ENCODE measurements at places on chromosomes 2 and 18.

DNA sequence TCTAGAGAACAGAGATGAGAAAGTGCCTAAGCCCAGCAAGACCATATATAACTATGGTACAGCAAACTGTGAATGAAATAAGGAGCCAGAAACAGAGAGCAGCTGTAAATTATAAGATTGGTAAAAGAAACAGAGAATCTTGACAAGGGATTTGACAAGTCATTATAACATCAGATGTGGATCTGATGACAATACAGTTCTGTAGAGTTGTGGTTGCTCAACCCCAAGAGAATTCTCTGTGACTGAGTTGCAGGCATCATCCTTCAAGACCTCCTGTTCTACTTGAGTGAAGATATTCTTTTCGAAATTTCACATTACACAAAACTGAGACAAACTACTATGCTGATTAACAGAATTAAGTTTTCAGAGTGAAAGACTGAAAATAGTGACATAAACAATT, 343.1 kb upstream of the SLC39A10 start:
- no peak for DNase-seq

DNA sequence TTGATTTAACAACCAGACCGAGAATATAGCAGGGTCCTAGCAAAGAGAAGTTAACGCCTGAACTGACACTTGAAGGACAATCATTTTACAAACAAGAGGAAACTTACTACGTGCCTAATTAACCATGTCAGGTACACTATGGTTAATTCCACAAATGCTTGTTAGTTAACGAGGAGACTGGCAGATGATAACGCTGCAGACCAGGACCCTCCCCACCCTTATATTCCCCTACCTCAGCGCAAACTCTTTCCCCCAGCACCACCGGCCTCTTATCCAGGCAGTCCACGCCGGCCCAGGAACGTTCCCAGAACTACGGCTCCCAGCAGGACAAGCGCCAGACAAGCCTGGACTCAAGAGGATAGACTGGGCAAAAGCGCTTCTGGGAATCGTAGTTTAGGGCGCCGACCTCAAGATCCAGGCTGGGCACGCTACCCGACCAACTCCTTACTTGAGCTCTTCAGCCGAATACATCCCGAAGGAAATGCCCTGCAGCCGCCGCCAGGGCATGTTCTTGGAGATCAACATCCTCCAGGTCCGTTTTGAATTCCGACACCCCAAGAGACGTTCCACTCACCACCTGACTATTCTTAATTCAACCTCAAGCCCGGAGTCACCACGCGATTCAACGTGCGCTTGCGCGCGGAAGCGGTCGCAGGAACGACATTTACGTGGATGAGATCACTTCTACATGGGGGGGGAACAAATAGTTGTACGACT, at the start of gene POLR1A:
Gene POLR1A (minus strand): TSS at position 635 of the 717 bp plus-strand sequence. CDS start 110 bp downstream, at position 525.
- DNase-seq: peak; percentile 94

DNA sequence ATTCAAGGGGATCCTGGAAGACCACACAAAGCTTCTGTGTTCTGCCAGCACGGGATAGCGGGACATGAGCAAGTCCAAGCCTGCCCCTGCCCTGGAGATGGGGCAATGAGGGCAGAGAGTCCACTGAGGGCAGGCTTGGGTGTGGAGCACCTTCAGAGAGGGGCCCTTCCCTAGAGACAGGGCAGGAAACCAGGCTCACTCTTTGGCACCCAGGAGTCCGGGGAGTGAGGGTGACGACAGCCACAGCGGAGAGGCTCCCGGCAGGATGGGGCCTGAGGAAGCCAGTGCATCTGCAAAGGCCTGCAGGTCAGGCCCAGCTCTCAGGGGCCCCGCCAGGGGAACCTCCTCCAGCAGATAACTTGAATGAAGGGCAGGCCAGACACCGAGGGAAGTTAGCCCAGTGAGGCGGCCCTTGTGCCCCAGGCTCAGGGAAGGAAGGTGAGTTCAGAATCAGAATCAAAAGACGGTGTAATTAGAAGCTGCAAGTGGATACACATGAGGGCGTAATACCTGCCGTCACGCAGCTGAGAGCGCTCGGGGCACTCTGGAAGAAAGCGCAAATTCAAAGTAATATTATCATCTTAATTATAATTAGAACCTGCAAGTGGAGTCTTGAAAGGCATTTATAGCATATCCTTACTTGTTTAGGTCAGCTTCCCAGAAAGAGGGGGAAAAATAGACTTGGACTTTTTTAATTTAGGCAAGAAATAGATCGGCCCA, 142.6 kb upstream of the LGALSL start:
- DNase-seq: no peak

- DNase-seq: peak; percentile 22
These were observed 19.7 kb downstream of the CLUL1 start for GRCh38 chr18:616380-616995.

DNA sequence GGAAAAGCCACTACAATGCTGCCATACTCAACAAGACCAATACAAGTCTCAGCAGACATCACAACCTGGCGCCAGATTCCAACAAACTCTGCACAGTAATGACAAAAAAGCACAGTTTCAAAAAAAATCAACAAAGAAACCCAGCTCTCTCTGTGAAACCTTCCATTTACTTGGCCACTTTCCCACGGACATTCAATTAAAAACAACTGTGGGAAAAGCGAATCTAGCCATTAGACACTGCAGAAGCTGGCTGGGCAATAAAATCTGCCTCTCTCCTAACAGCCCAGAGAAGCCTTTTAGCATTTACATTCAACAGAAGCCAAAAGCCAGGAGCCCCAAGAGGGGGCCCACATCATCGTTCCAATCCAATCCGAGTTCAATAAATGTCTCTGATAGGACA, 128.9 kb downstream of the HDAC4 start:
- DNase-seq: no peak

GRCh38 chr18:54086046-54086802, 138.2 kb downstream of the MBD2 start:
- DNase-seq: no peak

GRCh38 chr2:17689010-17689409, 64.6 kb downstream of the SMC6 start:
- DNase-seq: no peak

DNA sequence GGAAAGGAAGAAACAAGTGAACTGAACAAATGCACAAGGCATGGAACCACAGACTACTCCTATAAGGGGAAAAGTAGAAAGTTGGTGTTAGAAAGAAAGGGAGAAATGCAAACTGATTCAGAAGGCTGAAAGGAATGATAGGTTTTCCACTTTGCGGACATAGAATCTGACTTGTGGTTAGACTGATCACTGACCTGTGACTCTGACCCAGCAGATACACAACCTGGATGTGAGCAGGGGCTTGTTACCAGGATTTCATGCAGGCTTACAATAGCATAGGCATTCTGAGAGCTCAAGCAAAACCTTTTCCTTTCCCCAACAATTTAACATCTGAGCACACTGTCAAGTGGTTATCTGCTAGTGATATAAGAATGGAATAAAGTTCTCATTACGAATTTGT, 237.0 kb upstream of the CDH20 start:
- no peak for DNase-seq

- DNase-seq: no peak
These were observed at the start of gene PSD4 for GRCh38 chr2:113173542-113174375. Gene PSD4, plus strand, starts transcription at chr2:113173971. Its CDS starts 8,486 bp downstream, at chr2:113182457.

GRCh38 chr18:6616981-6617380, 112.5 kb upstream of the ARHGAP28 start:
- no peak for DNase-seq

GRCh38 chr2:117718048-117718447, 96.4 kb upstream of the DDX18 start:
- no peak for DNase-seq

DNA sequence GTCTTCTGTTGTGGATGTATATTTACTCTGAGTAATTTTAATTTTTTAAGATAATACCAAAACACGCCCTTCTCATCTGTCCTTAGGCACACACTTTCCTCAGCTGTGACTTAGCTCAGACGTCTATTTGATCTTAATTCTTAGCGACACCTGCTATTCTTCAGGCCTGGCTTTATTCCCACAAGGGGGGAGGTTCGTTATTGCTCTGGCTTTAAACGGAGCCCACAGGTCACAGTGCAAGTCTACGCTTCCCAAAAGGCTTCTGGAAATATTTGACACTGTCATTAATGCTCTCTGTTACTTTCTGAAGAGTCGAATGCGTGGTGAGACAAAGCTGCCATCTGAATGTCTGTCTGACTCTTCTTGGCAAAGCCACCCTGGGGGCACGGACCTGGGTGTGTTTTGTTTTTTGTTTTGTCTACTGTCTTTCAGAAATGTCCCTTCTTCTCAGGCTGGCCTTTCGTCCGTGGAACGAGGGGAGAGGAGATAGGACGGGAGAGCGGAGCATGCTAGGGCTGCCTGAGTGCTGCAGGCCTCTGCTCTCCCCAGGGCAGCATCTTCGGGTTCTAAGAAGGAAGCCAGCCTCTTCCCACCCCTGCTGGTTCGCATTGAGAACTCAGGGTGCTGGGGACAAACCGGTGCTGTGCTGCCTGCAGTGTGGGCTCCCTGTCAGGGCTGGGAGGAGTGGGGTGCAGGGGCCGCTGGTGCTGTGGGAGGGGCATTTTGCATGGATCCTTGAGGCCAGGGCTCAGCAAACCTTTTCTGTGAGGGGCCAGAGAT, 61.9 kb downstream of the ASAP2 start:
- DNase-seq: no peak

DNA sequence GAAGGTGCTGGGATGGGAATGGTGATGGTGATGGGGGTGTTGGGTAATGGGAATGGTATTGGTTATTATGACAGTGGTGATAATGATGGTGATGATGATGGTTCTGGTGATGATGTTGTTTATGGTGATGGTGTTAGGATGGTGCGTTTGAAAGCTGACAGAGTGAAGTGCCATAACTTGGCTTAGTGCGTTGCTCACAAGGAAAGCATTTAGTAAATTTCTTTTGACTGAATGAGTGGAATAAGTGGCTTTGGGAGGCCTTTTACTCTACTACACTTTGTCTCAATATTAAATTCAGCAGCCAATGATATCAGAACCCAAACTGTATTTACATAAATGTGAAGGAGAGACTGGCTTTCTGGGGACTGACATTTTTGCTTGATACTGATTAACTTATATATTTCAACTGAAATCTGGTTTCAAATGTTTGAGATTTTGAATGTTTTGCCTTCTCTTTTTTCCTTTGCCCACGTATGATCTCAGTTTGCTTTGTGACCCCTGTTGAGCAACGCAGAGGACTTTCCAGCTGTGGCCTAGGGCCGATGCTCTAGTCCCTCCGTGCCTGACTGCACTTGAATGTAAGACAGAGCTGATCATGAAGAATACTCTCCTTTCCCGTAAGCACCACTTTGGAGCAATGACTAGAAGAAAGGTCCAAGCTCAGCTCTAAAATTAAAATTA, 128.5 kb upstream of the SH3BP4 start:
- no peak for DNase-seq

DNA sequence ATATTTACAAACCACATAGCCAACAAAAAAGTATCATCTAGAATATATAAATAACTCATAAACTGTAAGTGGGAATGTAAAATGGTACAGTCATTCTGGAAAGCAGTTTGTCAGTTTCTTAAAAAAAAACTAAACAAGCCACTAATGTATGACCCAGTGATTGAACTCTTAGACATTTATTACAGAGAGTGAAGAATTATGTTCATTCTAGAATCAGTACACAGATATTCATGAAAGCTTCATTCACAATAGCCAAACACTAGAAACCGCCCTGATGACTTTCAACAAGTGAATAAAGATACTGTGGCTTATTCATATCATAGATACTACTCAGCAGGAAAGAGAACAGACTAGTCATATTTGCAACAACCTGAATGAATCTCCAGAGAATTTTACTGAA, 1541.5 kb downstream of the LRP1B start:
- no peak for DNase-seq
